ENCODE measurements at places on chromosomes 13 and 19.

GRCh38 chr19:48351341-48351752 lies 12.4 kb downstream of the TMEM143 start:
- peak; percentile 76 for DNase-seq

DNA sequence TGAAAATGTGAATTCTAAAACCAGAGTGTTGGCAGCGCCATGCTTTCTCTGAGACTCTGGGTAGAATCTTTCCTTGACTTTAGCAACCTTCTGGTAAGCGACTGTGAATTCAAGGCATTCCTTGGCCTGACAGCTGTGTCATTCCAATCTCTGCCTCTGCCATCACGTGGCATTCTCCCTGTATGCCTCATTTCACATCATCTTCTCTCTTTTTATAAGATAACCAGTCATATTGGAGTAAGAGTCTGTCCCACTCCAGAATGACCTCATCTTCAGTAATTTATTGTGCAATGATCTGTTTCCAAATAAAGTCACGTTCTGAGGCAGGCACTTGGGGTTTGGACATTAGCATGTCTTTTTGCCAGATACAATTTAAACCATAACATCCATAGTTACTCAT lies 103.4 kb upstream of the POSTN start:
- DNase-seq: no peak

DNA sequence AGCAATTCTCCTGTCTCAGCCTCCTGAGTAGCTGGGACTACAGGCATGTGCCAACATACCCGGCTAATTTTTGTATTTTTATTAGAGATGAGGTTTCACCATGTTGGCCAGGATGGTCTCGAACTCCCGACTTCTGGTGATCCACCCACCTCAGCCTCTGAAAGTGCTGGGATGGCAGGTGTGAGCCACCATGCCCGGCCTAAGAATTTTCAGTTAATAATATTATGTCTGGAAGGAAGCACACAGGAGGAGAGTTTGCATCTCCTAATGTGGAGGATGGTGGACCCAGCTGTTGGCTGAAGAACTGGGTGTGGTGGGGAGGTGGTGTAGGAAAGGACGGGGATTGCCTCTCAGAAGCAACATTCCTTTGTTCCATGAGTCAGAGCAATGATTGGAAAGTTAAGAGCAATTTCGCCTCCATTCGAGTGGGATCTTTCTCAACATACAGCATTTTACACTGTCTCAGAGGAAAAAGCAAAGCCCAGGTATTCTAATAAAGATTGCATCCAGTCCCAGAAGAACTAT lies 11.9 kb downstream of the PDCD2L start:
- no peak for DNase-seq

DNA sequence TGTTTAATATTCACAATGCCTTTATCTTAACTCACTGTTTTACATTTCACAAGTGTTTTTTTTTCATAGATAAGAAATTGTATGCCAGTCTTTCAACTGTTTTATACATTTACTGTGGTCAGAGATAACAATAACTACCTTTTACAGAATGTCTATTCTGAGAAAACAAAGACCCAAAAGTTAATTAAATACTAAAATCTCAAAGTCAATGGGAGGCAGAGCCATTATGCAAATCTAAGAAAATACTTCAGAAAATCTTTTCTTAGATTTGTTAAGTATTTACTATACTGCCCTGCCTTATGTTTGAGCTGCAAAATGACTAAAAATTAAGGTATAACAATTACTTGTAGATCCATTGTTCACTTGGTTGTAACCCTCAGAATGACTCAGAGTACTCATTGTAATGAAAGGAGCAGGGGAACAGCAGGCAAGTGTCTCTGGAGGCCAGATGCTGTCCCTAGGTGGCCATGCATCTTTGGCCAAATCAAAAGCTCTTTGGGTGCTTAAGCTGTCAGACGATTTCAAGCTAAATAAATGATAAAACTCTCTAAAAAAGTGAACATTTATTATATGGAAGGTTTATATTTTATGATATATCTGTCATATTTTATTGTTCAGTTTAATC lies 770.1 kb upstream of the PCDH20 start:
- no peak for DNase-seq

DNA sequence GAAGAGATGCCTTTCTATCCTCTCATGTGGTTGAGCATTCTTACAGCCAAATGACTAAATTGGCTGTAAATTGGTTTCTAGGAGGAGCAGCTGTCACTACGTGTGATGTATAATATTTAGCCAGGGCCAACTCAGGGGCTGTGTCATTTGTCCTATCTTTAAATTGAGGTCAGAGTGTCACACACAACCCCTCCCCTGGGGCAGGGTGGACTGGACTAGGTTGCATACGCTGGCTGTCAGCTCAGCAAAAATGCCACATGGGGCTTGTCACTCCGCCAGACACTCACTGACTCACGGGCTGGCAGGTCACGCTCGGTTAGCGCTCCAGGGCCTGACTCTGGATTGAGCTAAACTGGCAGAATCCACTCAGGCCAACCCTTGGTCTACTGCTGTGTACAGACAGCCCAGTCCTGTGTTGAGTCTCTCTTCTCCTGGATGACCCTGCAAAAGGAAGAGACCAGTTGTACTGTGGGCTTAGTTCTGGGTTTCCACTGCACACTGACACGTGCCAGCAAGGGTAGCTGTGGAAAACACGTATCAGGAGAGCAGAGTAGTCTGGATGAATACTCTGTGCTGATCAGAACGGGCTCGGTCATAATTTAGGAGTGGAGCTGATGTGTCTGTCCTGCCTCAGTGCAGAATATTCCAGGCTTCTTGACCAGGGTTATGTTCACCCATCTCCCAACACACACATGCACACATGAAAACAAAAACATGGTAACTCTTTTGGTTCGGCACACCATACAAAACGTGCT lies 29.1 kb downstream of the SHISA2 start:
- no peak for DNase-seq

DNA sequence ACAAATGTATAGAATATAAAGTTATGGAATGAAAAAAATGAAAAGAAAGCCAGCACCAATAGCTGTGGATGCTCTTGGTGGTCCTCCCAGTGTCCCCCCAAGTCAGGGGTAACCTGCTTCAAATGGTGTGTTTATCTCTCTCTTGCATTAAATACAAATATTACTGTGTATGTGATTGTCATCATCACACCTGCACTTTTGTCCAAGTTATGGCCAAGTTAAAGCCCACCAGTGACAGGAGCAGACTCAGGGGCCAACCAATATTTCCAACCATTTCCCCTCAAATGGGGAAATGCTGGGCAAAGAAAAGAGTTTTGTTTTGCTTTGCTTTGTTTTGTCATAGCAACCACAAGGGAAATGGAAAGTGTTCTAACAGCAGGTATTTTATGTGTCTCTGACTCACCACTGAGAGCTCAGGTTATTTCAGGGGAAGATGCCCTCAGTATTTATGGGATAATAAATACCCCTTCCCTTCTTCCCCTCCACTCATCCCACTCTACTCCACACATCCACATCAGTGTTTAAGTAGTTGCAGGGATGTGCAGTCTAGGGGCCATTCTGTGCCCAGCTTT lies 133.6 kb downstream of the COL4A1 start:
- no peak for DNase-seq

DNA sequence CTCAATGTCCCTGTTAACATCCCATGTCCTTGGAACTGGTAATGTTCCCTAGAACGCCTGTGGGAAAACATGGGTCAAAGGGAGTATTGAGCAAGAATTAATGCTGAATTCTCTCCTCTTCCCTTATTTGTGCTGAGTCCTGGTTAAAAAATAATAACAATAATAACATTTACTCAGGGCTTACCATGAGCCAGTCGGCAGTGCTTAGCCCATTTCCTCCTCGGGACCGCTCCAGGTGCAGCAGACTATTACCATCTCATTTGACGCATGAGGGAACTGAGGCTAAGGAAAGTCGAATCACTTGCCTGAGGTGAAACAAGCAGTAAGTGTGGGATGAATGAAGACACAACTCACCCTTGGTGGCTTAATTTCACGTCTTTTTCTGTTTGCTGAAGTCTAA lies 33.6 kb upstream of the SLC15A1 start:
- no peak for DNase-seq

DNA sequence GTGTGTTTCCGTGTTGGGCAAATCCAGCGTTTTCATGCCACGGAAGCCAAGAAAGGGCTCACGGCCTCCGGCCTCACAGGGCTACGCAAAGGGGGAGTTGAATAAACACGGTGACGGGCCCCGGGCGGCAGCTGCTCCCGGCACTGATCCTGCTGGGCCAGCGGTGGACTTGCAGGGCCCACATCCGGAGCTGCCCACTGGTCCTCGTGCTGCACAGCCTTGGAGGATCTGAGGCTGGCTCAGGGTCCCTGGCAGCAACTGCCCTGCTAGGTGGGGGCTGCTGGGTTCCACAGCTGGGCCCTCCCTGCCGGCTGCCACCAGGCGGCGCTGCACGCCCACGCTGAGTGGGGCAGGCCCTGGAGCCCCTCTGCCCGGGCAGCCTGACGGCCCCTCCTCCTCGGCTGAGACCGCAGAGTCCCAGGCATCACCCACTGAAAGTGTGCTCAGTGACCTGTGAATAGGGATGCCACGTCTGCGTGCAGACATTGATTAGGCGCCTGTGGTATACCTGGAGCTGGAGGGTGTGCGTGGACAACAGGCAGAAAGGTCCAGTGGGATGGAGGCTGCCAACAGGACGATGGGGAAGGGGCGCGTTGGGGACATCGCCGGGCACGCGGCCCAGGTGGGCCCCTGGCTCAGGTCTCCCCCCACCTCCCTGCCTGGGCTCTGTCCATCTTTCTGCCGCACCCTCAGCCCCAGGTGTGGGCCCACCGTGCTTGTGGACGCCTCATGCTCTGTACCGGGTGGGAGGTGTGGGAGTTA lies 5.3 kb upstream of the HCN2 start:
- peak; percentile 77 for DNase-seq

GRCh38 chr13:107124129-107124718 lies 556.3 kb upstream of the ARGLU1 start:
- DNase-seq: no peak

DNA sequence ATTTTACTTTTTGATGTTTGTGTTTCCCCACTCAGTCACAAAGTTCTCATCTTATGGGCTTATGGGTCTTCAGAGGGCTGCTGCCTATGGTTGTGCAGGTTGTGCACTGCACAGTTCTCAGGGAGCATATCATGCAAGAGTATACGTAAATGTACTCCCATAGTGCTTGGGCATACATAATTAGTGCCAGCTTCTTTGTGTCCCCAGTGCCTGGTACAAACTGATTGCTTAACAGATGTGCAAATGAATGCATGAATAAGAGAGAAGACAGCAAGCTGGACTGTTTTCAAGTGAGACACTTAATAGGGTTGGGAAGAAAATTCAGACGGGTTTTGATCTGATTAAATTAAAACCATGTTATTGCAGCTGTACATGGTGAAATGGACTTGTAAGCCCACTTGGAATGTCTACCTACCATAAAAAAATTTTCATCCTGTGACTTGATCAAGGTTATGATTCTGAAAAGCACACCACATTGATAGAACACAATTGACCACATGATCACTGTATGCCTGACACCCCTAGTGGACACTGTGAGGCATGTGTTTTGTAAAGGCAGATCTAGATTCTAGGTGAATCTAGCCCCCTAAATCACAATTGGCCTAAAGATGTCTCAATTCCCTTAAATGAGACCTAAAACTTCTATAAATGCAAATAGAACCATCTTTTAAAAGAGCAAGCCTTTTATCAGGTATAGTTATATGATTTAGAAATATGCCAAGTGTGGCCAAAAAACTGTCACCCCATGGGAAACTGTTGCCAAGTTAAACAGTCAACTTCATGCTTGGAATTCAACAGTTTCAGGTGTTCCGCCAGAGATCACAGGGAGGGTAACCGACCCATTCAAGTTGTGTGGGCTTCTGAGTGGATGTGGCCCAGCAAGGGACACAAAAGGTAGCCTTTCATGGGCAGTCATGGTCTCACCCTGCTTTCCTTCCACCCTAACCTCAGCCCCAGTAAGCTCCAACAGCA lies 27.9 kb downstream of the FAM124A start:
- no peak for DNase-seq

- no peak for DNase-seq
These were observed 277.2 kb downstream of the TEX29 start for GRCh38 chr13:111597618-111598017.

- DNase-seq: peak; percentile 35
These were observed 109.2 kb downstream of the ESD start for GRCh38 chr13:46687810-46688209.

GRCh38 chr19:29662604-29663404 lies 2.5 kb upstream of the PLEKHF1 start:
- DNase-seq: no peak

GRCh38 chr19:53192771-53193534 lies at the start of gene ZNF665:
Gene ZNF665, minus strand, starts transcription at chr19:53193358. Its CDS starts 10,460 bp downstream, at chr19:53182898.
- peak; percentile 82 for DNase-seq

GRCh38 chr19:17183858-17184321 lies 31.3 kb upstream of the USE1 start:
- DNase-seq: peak; percentile 79

GRCh38 chr13:42107421-42107820 lies 59.0 kb downstream of the DGKH start:
- no peak for DNase-seq

DNA sequence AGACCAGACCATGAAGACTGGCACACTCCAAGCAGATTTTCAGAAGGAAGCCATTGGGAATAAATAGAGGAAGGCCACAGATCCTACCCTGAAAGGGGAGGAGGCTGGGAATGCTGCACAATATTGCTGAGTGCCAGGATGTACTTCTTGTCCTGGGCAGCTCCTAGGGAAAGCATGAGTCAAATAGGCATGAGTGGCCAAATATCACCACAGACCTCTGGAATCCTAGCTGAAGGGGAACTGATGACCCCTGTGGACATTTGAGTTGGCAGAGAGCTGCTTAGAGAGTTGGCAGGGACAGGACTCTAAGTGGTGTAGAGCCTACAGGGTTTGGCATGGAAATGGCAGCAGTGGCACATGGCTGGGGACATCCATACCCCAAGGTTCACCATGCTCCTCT lies 234.3 kb upstream of the TRPC4 start:
- no peak for DNase-seq

- no peak for DNase-seq
These were observed 49.8 kb downstream of the ELF1 start for GRCh38 chr13:40969169-40969901.

DNA sequence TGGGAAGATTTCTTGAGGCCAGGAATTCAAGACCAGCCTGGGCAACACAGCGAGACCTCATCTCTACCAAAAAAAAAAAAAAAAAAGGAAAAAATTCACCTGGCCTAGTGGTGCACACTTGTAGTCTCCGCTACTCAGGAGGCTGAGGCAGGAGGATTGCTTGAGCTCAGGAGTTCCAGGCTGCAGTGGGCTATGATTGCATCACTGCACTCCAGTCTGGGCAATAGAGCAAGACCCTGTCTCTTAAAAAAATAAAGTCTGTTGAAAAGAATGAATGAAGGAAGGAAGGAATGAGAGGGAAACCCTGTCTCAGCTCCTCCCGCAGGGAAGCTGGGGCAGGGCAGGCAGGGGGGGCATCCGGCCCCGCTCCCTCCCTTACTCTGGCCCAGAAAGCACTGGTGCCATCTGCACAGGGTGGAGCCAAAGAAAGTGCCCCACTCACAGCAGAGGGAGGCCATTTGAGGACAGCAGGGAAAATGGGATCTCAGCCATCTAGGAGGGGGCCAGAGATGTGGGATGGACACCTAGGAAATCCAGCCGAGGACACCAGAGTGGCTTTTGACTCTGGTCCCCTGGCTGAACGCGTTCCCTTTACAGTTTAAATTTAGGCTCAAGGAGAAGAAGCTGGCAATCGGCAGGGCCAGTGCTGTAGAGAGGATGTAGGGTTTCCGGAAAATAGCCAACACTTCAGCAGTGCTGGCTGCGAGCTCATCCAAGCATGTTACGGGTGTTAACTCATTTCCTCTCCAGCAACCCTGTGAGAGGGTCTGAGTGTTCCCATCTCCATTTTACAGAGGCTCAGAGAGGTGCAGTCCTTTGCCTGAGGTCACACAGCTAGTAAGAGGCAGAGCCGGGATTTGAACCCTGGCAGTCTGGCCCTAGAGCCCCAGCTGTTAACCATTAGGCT lies 3.6 kb upstream of the HPN start:
- DNase-seq: peak; percentile 49

- DNase-seq: no peak
These were observed 51.3 kb downstream of the TBC1D4 start for GRCh38 chr13:75430436-75431209.
